NCI-H2081 treated with DMSO at 0.1 percent for 48 hours (cell line): ENCODE measurements at places on chromosomes 5 and 9.

- DNase-seq: no peak
Measured at GRCh38 chr9:115615821-115616665, 498.1 kb upstream of the TNC start.

DNA sequence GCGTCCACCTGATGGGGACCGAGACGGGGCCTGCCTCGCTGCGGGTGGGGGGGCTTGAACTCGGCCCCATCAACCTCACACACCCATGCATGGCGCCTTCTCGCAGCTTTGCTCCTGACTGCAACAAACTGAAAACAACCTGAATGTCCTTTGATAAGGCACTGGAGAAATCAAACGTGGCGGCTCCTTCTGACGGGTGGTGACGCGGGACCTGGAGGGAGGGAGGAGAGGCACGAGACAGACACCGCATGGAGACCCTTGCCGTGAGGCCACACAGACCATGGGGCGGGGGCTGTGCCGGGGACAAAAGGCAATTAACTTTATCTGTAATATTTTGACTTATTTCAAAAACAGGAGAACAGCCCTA, 48.6 kb downstream of the NACC2 start:
- no peak for DNase-seq

- no peak for DNase-seq
Measured at GRCh38 chr9:131097126-131097947, 1.0 kb downstream of the AIF1L start.

DNA sequence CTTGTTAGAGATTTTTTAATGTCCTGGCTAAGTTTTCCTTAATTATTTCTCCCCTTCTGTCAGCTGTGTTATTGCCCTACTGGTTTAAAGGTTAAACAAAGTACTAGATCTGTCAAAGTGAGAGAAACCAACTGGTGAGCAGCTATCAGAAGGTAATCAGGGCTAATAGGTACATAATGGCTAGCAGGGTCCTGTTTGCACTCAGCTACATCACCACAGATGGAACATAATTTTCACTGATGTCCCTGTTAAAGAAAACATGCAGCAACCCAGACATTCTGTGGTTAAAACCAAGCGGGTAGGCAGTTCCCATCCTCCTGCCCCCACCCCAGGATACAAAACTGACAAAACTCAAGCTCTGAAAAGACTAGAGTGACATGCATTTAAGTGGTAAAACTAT, 473.9 kb downstream of the NR2F1-AS1 start:
- DNase-seq: no peak

- DNase-seq: no peak
Measured at GRCh38 chr9:5382479-5382878, 42.8 kb upstream of the RLN1 start.

GRCh38 chr9:3732077-3733038, 206.6 kb upstream of the RFX3 start:
- DNase-seq: peak; percentile 82

DNA sequence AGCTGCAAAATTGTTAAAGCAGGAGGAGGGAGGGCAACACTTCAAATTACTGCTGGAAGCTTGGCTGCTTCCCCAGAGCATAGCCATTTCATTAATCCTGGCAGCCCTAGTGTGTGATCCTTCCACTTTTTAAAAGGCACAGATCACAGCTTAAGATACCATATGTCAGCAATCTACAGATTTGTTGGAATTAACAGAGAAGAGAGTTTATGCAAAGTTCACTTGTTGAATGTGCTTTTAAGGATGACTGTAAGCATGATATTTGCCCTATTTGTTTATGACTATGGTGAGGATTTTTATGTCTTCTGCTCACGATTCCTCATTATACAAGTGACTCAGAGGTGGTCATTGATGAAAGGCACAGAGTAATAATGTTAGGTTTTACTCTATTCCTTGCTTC, 156.0 kb upstream of the CDKN2B start:
- no peak for DNase-seq

GRCh38 chr9:128479262-128479661, 23.5 kb downstream of the ODF2 start:
- peak; percentile 40 for DNase-seq

DNA sequence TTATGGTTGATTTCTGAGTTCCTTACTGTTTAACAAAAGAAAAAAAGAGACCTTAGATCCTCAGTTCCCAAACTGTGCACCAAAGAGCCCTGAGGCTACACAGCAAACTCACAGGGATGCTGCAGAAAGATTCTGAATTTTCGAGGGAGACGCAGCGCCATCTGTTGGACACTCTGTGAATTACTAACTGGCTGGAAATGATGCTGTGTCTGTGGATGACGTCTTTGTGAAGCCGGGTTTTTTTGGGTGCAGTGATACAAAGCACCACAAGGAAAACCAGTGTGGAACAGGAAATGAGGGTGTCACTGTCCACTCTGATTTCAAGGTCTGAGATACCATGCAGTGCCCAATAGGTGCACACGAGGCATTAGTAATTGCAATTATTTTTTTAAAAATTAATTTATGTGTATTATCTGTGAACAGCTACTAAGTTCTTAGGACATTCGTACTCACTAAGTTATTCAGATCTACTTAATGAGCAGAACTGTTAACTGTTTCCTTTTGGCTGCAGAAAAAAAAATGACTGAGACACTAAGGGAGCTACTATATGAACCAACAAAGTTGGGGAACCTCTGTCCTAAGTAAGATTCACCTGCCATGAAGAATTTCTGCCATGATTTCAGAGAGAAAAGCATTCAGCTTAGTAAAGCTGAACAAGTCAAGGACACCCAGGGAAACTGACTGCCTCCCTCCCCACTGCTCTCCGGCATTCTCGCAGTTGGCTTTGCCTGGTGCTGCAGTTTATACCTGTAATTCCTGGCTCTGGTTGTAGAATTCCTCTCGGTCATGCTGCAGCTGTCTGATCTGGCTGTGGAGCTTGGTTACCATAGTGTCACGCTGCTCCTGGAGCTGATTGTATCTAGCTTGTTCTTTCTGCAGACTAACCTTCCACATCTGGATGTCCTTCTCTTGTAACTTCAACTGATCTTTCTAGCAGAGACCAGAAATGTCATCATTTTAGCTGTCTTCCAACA, 23.4 kb downstream of the SPACA9 start:
- no peak for DNase-seq

DNA sequence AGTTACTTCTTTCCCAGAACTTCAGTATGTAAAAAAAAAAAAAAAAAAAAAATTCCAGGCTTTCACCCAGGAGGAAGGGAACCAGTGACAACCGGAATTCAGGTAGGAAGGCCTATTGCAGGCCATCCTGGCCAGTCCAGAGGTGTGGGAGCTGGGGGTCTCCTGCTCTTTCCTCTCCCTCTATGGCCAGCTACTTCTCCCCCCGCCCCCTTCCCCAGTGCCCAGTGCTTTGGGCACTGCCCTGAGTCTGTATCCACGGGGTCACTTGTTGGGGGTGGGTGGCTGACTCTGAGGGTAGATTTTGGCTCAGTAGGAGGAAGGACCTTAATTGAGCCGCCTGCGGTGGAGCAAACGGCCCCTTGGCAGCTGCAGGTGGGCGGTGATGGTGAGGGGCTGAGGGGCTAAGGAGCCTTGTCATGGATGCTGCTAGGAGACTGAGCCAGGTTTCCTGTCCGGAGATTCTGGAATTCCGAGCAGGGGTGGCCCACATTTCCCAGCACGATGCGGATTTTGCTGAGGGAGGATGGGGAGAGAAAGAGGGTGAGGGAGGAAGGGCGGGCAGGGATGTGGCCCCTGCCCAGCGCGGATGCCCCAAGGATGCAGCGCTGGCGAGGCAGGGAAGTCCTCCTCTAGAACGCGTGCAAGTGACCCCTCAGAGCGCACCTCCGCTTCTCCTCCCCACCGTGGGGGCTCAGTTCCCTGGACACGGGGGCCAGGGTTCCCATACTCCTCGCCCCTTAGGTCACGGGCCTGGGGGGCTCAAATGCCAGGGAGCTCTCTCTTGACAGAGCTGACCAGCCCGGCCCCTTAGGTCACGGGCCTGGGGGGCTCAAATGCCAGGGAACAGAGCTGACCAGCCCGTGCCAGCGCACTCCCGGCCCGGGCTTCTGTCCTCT, 1.2 kb upstream of the PHF2 start:
- no peak for DNase-seq

GRCh38 chr9:124216474-124217176, 41.1 kb upstream of the NEK6 start:
- no peak for DNase-seq

- DNase-seq: no peak
Measured at GRCh38 chr5:172456076-172456722, 1.9 kb upstream of the SH3PXD2B start.

- no peak for DNase-seq
Measured at GRCh38 chr9:121326130-121326838, 43.8 kb downstream of the STOM start.

DNA sequence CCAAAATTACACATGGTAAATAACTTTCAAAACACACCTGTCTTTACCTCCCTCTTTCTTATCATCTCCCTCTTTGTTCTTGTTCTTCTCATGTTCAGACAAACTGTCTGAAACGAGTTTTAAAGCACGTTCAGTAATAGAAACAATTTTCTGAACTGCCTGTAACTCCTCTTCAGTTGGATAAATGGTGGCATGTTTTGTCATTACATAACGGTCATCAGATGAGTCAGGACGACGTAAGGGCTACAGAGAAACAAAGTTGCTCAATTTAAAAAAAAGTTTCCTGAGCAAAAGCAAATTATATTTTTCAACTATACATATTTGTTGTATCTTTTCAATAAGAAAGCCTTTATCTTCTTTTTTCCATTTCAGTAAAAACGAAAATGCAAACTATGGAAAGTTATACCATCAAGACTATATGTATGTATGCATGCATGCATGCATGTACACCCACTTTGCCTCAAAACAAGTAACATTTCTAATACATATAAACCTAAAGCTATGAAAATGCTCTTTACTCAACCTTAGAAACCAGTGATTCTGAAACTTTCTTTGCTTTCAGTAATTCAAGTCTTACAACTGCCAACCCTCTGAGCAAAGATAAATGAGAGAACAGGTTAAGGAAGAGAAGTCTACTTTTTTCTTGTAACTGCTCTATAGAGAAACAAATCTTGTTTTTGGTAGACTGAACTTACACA, 56.0 kb downstream of the ZFR start:
- no peak for DNase-seq

- no peak for DNase-seq
Measured at GRCh38 chr9:136688274-136689107, 1.2 kb upstream of the AGPAT2 start.

DNA sequence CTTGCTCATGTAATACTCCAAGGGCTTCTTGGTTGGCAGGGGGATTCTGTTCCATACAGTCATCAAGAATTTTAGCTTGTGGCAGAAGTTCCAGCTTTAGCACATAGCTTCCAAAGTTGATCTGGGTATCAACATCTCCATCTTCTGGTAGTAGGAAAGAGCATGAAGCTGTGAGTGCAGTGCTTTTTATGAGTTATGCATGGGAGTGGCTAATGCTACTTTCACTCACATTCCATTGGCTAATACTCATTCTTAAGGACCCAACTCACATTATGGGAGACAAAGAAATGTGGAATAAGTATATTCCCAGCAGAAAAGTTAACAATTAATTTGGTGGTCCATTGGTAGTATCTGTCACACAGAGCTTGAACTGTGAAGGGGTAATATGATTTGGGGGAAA, 194.2 kb upstream of the CHD1 start:
- DNase-seq: no peak

- no peak for DNase-seq
Measured at GRCh38 chr9:135067096-135067710, 20.3 kb upstream of the OLFM1 start.
